Prostate gland (tissue), 2 donors: ENCODE measurements at places on chromosomes 7 and 10. TPM values are rescaled to one million over a fixed set of nuclear protein-coding genes. Genes with fewer than 3 reads are reported as not detected.

The TRIM74 gene
- 1.7 TPM for total RNA-seq

The CTBP2 gene
- total RNA-seq = 70.2 TPM

The CTAGE15 gene
- total RNA-seq = 1.6 TPM

The SPDYE8 gene
- total RNA-seq = not detected

The PLXNA4 gene
- 0.41 TPM for total RNA-seq

The GCK gene
- total RNA-seq = 0.91 TPM
